GM23248 (cell line): ENCODE measurements at places on chromosomes 11 and 22.
A peak's percentile ranks its signal among the peaks of the same experiment; 100 is the strongest.

DNA sequence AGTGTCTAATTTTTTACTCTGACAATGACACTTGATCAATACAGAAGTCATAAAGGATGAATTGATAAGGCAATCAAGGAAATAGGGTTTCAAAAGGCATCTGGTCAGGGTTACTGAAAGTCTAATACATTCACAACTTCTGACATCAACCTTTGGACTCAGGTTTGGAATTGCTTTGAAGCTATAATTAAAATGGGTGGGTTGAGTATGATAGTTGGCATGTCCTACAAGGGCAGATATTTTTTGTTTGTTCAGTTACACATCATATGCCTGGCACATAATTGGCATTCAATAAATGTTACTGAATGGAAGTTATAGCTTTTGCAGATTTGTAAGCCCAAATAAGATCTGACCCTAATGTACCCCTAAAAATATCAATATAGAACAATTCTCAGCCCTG, 7.3 kb upstream of the FUT4 start:
- DNase-seq = no peak

DNA sequence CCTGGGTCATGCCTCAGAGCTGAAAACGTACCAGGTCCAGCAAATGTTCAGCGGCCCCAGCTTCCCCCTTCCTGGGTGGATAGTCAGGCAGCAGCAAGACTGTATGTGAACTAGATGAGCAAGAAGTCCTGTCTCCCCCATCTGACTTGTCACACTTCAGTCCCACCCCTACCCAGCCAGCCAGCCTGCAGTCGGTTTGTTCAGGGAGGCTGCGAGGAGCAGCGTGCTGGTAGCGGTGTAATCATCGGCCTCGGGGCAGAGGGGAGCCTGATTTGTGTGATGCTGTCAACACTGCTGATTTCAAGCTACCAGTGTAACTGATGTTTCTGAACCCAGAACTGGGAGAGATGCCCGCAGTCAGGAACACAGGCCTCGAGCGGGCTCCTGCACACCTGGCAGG, 9.6 kb downstream of the TMEM258 start:
- DNase-seq = no peak

- peak; percentile 93 for DNase-seq
Measured at GRCh38 chr22:20456064-20456721, 18.6 kb upstream of the SCARF2 start.

- no peak for DNase-seq
Measured at GRCh38 chr22:25137577-25138525, 61.8 kb upstream of the CRYBB3 start.

DNA sequence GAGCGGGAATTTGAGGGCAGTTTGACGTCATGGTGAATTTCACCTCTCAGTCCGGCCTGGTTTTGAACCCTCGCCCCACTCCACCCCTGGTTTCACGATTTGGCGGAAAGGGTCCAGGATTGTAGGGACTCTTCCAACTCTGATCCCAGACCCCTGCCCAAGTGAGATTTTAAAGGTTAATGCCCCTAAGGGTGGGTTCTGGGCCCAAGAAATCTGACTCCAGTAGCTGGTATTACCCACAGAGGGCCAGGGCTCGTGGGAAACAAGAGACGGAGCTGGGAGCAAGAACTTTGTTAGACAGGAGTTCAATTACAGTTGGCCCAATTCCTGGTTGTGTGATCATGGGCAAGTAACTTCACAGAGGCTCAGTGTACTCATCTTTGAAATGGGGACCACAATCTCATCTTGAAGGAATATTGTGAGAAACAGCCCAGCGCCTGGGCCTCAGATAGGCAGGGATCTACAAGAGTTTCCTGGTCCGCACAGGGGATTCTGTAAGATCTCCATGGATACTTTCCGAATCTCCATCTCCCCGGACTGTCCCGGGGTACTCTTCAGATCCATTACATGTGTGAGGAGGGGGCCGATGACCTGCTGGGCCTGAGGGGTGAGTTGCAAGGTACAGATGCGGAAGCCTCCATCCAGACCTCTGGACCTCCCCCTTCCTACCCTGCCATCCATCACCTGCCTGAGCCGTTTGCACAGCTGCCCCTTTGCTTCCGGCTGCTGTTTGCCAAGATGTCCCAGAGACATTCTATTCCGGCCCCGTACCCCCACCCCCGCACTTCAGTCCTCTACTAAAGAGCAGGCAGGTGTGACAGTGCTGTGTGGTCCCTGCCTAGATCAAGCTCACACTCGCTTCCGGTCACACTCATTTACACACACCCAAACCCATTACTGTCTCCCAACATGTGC, 687 bp upstream of the CALCA start:
- DNase-seq = no peak

DNA sequence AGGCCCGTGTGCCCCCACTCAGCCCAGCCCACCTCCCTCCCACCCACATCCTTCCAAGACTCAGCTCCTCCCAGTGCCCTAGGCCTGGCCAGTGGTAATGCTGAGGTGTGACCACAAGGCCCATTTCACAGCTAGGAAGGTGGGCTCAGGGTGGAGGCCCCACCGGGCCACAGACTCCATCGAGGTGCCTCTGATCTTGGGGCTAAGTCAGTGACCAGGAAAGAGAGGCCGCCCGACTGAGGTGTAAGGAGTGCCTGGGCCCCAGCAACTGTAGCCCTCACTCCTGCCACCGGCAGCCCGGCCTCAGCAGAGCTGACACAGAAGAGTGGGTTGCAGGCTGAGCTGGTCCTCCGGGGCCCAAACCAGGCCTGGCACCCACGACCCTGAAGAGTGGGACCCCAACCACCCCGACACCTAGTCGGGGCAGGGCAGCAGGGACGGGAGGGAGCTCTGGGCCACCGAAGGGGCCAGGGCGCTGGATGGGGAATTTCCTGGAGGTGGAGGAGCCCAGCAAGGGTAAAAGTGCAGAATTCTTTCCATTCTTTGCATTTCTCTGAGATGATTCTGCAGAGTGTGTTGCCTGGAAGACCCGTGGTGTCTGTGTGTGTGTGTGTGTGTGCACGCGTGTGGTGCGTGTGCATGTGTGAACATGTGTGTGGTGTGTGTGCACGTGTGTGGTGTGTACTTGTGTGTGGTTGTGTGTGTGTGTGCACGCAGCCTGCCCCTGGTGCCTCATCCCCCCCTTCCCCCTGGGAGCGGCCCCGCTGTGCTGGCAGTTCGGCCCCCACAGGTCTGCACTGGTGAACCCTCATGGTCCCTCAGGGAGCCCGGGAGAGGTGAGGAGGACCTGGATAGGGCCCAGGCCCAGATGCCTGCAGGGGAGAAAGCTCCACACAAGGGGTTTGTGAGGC, 8.3 kb upstream of the PIM3 start:
- peak; percentile 65 for DNase-seq

DNA sequence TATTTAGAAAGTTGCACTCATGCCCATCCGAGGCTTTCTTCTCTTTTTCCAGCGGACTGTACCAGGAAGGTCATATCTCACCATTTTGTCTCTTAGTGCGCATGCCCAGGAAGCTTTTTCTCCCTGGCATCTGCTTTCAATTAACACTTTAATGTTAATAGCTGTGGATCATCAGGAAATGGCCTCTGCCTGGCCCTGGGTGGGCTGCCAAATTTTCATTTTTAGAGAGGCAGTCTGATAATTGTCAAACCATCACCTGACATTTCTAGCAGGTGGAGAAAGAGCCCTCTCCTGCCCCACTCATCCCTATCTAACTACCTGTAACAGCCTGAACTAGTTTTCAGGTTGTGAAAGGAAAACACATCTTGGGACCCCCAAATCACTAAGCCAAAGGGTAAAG, 257.4 kb upstream of the LRRC4C start:
- no peak for DNase-seq

DNA sequence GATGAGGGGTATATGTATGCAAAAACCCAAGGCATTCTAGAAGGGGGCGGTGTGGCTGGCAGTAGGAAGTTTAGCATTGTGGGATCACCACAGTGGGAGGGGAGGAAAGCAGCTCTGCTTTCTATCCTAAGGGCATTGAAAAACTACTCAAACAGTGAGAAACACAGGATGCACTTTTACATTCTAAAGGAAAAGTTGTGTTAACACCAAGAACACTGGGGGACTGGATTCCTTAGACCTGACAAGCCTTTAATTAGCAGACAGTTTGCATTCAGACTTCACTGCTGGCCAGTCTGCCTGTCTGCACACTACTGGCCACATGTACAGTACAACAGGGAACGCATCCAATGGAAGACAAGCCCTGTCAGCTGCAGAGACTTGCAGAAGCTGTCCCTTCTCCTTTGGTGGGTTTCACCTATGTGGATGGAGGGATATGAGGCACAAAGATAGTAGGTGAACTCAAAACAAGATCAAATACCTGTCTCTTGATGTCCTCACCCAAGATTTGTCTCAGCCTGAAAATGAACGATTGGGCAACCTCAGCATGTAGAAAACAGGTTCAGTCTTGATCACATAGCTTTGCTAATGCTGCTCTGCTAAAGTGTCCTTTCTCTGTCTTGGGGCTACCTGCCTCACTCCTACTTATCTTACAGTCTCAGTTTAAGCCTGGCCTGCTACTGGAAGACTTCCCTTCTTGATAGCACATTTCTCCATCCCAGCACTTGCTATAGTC, 64.8 kb downstream of the TENM4 start:
- no peak for DNase-seq

DNA sequence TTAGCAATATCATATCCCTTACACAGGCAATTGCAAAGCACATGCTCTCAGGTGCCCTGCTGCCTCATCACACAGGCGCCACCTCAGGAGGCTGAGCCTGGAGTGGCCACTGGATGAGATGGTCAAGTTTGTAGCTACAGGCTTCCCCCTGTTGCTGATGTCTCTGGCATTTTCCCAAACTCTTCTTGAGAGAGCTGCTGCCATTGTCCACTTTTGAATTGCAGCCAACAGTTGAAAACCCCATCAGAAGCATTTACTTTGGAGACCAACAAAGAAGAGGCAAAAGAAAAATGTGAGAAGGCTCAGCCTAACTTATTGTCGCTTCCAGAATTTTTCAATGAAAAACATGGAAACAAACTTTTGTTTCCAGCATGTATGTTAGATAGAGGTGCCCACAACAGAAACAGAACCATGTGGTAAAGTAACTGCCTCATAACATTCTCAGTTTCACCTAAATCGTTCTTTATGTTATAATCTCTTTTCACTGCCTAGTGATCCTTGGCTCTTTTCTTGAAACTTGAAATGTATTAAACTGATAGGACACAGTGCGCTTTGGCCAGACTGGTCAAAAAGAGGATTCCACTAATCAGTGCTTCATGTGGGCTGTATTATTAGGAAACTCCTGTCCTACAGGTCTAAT, 47.6 kb upstream of the OR8B8 start:
- no peak for DNase-seq

DNA sequence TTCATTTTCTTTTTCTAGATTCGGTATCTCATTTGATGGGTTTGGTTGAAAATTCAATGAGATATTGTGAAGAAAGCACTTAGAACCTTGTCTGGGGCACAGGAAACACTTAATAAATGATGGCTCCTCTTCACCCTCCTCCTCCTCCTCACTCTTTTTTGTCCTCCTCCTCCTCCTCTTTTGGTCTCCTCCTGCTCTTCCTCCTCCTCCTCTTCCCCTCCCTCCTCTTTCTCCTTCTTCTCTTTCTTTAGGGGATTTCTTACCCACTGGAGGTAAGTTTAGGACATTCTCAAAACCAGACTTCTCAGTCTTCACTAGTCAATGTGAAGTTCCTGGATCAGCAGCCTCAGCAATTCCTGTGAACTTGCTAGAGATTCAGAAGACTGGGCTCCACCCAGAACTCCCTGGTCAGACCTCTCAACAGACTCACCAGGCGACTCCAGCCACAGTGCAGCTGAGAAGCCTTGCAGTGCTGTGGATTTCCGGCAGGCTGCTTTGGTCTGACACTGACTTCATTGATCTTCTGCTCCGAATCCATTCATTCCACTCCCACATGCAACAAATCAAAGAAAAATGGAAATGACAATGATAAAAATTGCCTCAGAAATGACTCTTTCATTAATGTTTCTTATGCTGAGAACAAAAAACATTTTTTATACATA, 368.6 kb upstream of the B3GAT1 start:
- no peak for DNase-seq

- no peak for DNase-seq
Measured at GRCh38 chr11:39443424-39444022, 2015.9 kb downstream of the LRRC4C start.
